NCI-H526 (cell line): ENCODE measurements at places on chromosomes 2 and 18.

GRCh38 chr18:49859021-49859359 lies 45.7 kb upstream of the ACAA2 start:
- DNase-seq = no peak

DNA sequence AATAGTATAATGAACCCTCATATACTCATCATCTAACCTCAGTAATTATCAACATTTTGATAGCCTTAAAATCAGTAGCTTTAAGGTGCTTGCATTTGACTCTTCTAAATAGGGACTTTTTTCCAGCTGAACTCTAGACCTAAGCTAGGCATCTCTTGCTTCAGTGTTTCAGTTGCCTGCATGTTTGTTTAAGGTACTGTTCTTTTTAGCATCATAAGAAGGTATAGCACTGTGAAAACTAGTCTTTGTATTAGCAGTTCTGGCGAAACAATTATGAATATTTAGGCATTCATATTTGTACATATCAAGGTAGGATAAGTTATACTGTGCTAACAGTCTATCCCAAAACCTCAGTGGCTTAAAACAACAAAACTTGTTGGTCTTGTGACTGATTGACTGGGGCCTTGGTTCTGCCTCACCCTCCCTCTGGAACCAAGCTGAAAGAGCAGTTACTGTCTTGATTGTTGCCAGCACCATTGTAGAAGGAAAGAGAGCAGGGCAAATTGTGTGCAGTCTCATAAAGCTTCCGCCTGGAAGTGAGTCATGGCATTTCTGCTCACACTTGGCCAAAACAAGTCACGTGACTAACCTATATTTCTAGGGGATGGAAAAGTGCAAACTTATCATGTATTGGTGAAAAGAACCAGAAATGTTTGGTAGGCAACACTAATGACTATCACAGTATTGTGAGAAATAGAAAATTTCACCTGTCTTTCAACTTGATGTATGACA lies 24.3 kb downstream of the GALNT1 start:
- no peak for DNase-seq

DNA sequence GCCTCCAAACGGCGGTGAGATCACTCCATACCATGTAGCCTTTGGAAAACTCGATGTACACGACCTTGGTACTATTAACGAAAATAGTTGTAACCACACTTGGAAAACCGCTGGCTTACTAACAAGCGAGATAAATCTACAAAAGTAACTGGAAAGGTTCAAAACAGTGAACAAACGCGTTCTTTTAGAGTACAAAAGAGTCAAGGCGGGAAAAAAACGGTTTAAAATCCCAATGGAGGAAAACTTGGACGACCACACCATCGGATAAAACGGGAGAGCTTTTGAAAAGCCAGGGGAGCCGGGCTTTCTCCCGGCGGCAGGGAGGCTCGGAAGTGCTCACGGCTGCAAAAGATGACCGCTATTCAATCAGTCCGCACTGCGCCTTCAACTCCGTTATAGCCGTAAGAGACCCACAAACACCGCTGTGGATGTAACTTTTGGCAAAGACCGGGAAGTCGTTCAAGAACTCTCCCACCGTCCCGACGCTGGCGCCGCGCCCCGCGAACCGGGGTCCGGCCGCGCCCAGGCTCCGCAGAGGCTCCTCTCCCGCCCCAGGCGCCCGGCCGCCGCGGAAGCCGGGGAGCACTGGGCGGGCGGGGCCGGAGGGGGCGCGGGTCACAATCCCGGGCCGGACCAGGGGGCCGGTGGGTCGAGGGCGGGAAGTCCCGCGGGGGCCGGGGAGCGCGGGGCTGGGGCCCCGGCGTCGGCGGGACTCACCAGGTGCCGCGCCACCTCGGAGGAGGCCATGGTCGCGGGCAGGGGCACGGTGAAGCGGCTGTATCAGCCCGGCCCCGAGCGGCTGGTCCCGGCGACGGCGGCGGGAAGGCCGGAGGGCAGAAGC lies 465 bp downstream of the SEPTIN10 start:
- DNase-seq = no peak

DNA sequence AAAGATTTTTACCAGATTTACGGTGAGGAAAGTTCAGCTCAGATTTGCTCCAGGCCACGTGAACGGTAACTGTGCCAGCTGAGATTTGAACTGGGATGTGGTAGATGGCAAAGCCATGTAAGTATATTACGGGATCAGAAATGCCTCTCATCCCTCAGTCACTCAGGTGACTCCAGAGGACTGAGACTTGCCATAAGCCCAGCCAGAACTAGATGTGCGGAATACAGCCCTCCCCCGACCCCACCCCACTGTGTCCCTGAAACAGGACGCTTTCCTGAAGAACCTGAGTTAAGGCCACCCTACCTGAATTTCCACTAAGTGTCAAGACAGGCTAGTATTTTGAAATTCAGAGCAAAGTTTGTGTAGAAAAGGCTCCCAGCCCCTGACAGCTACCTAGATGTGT lies 1.3 kb upstream of the FHL2 start:
- no peak for DNase-seq

DNA sequence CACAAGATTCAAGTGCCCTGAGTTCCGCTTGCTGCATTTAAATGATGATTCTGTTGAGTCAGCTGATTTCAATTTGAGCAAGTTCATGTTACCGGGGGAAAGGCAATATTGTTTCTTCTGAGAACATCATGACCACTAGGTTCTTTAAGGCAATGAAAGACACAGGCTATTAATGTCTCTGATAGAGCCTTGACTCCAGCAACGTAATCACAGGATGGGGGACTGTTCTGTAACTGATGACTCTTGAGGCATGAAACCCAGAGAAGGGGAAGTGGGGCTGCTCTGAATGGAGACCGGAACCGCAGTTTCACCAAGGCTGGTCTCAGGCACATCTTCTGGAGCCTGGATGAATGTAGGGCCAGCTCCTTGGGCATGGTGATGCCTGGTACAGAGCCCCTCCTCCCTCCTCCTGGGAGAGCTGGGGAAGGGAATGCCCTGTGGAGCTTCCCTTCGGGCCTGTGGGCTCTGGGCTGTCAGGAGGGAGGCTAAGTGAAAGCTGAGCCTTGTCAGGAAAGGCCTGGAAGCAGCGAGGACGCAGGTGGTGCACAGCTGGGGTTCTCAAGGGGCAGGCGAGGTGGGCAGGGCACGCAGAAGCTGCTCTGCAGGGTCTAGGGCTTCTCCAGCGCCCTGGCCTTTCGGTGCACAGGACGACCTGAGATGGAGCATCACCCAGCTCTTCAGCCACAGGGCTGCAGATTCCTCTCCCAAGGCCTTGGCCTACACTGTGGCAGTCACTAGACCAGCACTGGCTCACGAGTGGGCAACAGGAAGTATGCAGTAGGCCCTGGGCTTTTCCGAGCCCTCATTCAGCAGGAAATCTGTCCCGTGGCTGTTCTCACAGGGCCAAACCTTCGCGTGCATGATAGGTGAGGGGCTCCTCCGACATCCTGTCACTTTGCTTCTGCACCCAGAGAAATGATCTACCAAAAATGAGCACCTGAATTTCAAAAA lies 36.6 kb upstream of the PRLH start:
- no peak for DNase-seq

DNA sequence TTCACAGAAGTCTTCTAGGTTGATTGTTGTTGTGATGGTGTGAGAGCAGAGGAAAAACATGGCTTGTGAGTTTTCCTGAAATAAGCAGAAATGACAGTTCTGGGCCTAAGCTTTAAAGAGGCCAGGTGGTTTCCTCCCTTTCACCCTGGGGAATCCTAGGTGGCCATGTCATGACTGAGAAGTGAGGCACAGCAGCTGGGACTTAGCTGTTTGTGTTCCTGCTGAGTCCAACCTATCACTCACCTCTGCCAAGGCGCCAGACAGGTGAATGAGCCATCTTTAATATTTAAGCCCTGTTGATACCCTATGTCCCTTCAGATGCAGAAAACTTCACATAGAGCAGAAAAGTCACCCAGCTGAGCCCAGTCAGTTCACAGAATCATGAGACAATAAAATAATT lies 384.4 kb downstream of the SLC4A3 start:
- DNase-seq = no peak

DNA sequence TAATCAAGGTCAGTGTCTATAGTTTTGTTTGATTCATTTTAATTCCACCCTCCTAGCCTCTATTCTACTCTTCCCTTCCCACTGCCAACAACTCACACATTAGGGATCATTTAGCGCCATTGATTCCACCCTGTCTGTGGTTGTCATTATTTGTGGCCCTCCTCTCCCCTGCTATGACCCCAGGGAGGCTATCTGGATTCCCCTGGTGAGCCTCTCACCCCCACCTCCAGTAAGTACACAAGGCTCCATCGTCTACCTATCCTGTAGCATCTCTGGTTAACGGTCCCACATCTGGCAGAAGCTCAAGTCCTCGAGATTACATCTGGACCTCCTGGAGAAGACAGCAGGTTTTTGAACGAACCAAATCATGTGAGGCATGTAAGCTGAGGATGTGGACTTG lies 27.4 kb downstream of the UPP2 start:
- DNase-seq = no peak

- DNase-seq = no peak
Measured at GRCh38 chr2:189338115-189338514, 103.2 kb upstream of the WDR75 start.

DNA sequence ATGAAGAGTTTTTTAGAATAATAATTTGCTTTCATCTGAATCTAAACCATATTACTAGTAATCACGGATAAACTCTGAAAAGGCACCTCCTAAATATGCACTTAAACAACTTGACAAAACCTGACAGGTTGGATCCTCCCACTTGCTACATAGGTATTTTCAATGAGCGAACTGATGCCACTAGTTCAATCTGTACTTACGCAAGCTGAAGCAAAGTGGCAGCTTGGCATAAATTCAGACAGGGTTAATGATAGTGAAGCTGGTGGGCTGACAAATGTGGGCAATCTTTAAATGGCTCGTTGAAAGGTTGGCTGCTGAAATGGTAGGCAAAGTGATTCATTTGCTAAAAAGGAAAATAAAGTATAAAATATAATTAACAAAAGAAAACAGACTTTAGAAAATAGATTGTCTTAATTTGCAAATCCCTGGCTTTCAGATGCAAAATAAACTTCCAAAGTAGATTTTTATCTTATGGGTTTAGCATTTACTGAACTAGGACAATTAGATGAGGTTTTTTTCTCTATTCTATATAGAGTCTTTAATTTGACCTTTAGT lies 1713.5 kb upstream of the SLC39A10 start:
- DNase-seq = no peak

DNA sequence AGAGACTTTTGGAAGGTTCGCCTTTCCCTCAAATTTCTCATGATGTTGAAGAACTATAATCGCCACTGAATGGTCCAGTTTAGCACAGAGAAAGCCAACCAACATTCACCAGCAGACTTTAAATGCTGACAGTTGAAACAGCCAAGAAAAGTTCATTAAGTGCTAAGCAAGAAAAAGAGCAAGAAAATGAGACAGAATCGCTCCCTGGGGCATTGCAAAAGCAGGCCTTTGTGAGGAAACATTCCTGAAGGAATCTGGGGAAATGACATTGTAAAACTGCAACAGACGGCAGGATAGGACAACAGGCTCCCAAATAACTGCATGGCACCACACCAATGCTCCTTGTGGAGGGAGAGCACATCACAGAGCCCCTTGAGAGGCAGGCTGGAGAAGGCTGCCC lies 269.3 kb upstream of the ID2 start:
- no peak for DNase-seq

DNA sequence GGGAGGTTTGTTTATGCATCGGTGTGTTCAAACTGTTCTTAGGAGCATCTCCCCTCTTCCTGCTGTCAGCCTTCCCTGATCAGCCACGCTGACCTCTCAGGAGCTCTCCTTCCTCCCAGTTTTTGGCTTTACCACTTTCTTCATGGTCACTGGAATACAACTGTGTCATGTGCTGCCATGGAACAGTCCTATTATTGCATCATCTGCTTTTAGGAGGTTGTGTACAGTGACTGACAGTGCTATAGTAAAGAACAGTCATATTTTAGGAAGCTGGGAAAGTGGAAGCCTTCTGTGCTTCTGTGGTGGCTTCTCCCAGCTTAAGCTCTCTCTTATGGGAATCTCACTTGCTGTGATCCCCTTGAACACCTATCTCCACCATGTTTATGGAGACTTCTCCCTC lies 165.5 kb downstream of the TPGS2 start:
- no peak for DNase-seq

GRCh38 chr18:58239879-58240278 lies 195.9 kb downstream of the NEDD4L start:
- no peak for DNase-seq

DNA sequence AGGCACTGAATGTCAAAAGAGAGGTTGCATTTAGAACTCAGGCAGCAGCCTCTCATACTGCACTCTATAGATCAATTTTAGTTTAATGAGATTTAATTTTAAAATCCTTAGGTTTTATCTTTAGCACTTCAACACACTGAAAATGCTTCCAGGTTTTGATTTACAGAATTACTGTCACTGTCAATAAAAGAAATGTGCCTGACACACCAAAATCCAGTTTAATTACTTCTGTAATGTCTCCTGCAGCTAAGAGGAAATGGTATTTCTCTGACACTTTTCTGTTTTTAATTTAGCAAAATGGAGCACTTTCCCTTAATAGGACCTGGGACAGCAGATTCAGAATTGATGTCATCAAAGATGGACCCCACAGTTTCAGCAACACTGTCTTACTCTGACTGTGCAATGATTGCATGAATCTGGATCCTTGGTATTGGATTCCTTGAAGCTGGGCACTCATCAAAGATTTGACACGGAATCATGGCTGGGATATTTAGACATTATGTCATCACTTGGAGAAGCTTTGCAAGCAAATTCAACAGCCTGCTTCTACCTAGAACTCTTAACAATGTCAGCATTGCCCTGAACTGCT lies 576.5 kb downstream of the NRXN1 start:
- DNase-seq = no peak

DNA sequence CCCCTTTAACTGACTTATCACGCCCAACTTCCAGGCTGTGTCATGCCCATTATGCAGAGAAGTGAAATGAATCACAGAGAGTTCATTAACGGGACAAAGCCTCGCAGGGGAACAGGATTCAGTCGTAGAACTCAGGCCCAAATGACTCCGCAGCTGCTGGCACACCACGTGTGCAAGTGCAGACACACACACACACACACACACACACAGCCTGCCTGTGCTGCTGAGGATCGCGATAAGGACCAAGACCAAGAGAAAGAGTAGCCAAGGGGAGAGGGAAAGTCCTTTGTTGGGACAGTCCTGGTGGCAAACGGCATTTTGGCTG lies 90.0 kb upstream of the TAF1B start:
- DNase-seq = no peak

GRCh38 chr2:3617198-3617890 lies 22.4 kb downstream of the COLEC11 start:
- DNase-seq = no peak

GRCh38 chr2:106537047-106537446 lies 49.9 kb downstream of the CD8B2 start:
- DNase-seq = no peak

- no peak for DNase-seq
Measured at GRCh38 chr18:22977847-22978701, 44.9 kb downstream of the RBBP8 start.

DNA sequence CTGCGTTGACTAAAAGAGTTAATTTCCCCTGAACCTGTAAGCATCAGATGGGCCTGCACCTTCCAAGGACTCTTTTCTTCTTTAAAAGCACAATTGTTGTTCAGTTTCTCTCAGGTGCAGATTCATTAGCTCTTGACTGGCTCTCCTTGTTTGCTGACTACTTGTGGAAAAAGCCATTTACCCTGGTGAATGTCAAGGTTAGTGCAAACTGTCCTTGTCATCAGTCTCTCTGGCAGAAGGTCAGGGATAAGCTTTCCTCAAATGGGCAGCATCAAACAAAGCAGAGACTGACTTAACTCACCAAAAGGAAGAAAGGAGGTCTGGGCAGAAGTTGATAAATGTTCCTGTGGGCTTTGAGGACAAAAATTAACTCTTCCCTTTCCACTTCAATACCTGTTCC lies 922.7 kb downstream of the BCL11A start:
- no peak for DNase-seq

- DNase-seq = no peak
Measured at GRCh38 chr2:31312898-31313297, 78.9 kb downstream of the EHD3 start.
